NCI-H1105 treated with DMSO at 0.1 percent for 48 hours (cell line): ENCODE measurements at places on chromosomes 12 and 14.

- no peak for DNase-seq
Measured at GRCh38 chr14:79136071-79137044, 966.2 kb downstream of the NRXN3 start.

- DNase-seq: no peak
Measured at GRCh38 chr12:45315462-45315861, 99.6 kb downstream of the ANO6 start.

DNA sequence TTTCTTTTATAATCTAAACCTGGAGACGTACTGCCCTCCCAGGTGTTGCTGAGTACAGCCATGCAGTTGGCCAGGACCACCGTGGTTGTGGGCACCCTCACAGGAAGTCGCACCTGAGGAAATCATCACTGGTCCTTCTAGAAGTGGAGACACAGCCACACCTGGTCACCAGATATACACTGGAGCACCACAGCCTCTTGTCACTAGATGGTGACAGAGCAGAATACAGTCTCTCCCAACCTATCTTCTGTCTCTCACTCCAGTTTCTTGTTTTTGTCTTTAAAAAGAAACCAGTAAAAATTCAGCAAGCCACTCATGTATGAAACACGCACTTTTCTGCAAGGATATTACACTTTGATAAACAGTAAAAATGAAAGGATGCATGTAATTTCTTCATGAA is 43.1 kb upstream of the GPHB5 start:
- DNase-seq: no peak

DNA sequence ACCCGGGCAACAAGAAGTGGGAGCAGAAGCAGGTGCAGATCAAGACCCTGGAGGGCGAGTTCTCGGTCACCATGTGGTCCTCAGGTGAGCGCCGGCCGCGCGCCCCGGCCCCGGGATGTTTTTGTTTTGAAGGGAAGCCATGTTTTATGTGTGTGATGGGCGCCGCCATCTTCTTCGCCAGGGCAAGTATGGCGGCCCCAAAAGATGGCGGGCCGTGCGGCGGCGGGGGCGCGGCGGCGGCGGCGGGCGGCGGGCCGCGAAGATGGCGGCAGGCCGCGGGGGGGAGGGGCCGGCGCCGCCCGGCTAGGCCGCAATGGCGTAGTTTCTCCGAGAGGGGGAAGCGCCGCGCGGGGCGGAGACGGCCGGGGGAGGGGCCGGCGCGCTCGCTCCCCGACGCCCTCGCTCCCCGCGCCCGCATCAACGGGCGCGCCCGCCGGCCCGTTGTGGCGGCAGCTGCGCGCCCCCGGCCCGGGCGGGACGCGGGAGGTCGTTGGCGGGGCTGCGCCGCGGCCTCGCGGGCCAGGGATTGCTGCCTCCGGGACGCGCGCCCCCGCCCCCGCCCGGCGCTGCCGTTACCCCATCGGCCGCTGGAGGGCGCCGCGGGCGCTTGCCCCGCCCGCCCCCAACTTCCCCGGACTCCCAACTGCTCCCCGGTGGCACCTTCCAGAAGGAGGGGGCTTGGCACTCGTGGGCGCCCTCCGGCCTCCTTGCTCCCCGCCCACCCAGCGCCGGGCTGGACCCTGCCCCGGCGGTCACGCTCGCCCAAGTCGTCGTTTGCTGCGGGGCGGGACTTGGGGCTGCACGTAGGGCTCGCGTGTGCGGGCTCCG is 1.1 kb downstream of the YY1 start:
- peak; percentile 76 for DNase-seq

GRCh38 chr12:104724992-104725585 is 233.0 kb downstream of the SLC41A2 start:
- no peak for DNase-seq

- no peak for DNase-seq
Measured at GRCh38 chr12:97235102-97235501, 227.5 kb upstream of the RMST start.

DNA sequence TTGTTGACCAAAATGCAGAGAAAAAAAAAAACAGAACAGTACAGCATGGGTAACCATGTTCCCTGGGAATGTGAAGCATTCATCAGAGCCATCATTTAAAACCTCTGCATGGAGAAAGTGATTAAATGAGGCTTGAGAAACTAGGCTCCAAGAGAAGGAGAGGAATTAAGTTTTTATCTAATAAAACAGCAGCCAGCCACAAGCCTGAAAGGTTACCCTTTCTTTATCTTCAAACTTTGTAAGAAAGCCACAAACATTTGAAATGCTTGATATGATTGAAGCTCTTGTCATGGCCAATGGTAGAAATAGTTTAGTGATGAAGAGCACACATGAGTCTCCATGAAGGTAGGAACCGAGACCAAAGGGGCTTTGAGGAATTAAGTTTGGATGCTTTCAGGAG is 144.9 kb upstream of the SYT1 start:
- no peak for DNase-seq

DNA sequence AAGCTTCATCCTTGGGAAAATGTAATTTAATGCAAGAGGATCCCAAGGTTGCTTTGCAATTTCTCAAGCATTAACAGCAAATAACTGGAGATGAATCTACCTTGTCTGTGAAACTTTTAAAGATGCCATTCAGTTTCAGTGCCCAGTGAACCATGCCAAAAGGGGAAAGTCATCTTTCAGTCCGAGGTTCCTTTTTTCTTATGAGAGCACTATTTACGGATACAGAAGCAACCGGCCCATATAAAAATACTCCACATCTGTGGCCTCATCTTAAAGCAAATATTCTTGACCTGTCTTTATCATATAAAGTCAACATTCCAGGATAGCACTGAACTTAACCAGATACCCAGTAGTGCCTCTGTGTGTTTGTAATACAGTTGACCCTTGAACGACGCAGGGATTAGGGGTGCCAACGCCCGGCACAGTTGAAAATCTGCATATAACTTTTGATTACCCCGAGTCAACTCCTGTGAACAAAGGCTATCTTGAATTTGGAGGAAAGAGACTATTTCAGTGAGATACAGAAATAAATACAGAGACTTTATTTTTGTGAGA is 209.4 kb downstream of the PCNX1 start:
- no peak for DNase-seq
